ENCODE measurements at places on chromosomes 3 and 15. TPM values are rescaled to one million over a fixed set of nuclear protein-coding genes. Genes with fewer than 3 reads are reported as not detected.

GRCh38 chr3:127629467-127630403 is 750 bp downstream of the PODXL2 start:
- DNase-seq: no peak

CCR3 gene
- total RNA-seq: not detected

ATP6V1A gene
- total RNA-seq: 42.7 TPM

GRCh38 chr3:54138937-54139547 is 16.7 kb downstream of the CACNA2D3 start:
- DNase-seq: no peak

DNA sequence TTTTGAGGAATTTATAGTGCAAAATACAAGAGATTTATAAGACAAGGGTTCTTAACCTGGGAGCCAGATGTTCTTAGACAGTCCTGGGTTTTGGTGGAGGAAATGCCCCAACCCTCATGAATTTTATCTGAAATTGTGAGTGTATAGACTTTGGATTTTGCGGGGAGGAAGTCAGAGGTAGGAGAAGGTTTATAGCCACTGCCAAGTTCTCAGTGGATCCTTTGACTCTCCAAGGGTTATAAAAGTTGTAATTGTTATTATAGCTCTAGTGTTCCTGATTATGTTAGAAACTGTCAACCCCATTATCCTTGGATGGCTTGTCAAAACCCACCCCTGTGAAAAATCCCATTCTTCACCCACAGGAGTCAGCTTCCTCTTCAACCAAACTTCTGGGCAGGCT is 183.6 kb downstream of the LRTM1 start:
- DNase-seq: no peak

- DNase-seq: no peak
Observed at GRCh38 chr3:99911433-99911832, 93.8 kb downstream of the CMSS1 start.

DNA sequence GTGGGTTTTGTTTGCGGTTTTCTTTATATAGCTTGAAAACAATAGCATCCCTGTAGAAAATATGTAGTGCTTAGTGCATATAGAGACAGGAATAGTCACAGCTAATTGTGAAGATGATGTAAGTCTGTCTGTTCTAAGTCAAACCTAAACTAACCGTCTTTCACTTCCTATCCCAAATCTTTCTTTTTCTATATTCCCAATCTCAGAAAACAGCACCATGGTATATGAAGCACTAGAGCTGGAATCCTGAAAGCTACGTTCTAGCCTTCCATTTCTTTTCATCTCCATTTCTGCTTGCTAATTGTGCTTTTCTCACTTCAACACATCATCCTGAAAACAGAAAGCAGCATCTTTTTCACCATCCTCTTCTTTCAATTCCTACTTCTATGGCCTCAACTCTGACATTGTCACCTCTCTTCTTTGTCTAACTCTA is 1235.5 kb downstream of the ROBO2 start:
- DNase-seq: no peak

GRCh38 chr3:132783152-132783551 is 60.9 kb upstream of the NPHP3 start:
- no peak for DNase-seq

GRAMD1C gene
- 2.4 TPM for total RNA-seq

ZNF770 gene
- total RNA-seq: 25.8 TPM

GRCh38 chr3:138465451-138465850 is 31.0 kb downstream of the ESYT3 start:
- no peak for DNase-seq

GRCh38 chr3:70703305-70704102 is 391.1 kb upstream of the MDFIC2 start:
- no peak for DNase-seq

- DNase-seq: no peak
Observed at GRCh38 chr3:187352581-187353575, 15.3 kb upstream of the RTP4 start.

SKOR1 gene
- 1.3 TPM for total RNA-seq

DNA sequence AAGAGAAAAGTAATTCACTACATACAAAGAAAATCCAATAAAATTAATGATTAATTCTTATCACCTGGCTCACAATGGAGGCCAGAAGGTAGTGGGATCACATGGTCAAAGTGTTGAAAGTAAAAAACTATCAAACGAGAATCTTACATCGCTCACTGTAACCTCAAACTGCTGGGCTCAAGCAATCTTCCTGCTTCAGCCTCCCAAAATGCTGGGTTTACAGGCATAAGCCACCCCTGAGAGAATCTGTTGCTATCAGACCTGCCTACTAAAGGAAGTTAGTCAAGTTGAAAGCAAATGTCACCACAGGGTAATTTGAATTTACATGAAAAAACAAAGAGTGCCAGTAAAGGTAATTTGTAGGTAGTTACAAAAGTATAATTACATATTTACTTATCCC is 103.3 kb downstream of the PCCB start:
- no peak for DNase-seq

DNA sequence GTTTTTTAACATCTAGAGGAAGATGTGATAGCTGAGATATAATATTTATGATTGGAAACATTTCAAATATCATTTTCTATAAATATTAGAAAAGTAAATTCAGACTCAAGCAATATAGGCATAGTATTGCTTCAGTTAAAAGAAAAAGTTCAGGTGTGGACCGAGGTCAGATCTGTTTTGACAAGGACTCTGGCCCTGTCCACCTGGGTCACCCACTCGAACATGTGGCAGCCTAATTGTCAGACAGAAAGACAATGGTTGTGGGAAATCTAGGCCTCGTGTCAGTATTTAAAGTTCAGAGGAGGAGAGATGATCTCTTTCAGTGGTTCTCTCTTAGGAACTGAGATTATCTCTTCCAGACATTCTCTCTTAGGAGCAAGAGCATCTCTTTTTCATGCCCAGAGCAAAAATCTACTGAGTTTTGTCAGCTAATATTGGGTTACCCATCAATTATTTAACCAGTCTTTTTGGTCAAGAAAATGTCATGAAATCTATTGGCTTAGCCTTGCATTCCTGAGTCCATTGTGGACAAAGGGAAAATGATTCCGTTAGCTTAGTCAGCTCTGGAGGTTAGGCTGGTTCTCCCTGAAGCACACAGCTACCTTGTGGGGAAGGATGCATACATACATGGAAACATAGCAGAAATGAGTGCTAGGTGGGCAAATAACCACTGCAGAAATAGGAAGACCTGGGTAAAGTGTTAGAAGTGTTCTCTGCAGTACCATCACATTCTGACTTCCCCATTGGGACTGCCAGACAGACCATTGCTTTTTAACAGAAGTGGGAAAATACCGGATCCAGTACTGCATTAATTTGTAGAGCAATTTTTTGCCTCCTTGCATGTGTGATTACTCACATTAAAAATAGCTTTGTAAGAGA is 343.3 kb downstream of the GRM7 start:
- DNase-seq: no peak

DNA sequence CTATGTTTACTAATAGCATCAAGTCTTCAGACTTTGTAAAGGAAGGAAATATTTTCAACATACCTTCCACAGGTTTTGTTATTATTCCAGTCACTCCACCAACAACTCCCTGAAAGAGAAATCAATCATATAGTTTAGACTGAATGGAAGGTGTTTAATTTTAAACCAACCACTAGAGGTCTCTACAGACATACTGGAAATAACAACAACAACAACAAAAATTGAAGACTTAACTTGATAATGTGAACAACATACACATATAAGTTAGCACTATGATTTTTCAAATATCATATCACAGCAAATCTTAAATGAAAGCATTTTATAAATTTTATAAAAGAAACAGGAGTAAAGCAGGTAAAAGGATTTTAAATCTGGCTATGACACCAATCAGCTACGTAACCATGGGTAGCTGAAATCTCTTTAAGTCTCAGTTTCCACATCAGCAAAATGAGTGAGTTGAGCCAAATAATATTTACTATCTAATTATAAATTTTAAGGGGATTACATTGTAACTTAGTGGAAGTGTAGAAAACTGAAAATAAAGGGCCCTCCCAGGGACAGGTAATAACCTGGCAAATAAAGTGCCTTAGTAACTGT is 188.2 kb downstream of the VPS13C start:
- DNase-seq: no peak

GRCh38 chr3:107142171-107142570 is 235.1 kb upstream of the CCDC54 start:
- no peak for DNase-seq

GRCh38 chr15:76289582-76289981 is 21.7 kb downstream of the ETFA start:
- DNase-seq: no peak

Data from aorta (tissue), 5 donors.